ENCODE measurements at places on chromosomes 3 and 15.

DNA sequence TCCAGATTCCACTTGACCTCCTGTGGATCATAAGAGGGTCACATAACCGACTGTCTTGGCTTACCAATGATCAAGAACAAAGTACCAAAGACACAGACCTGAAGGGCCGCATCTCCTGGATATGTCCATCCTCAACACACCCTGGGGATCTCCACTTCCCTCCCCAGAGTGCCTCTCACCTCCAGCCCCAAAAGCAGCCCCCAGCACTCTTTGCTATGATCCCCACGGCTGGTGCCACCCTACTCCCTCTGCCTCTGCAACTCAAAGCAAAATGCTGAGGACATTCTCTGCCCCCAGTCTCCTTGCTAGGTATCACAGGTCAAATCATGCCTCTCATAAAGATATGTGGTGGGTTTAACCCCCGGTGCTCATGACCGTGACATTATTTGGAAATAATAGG is 32.7 kb downstream of the SLCO2A1 start:
- DNase-seq, result no peak

GRCh38 chr3:184381261-184382224 is 1.7 kb downstream of the CHRD start:
- DNase-seq, result no peak

DNA sequence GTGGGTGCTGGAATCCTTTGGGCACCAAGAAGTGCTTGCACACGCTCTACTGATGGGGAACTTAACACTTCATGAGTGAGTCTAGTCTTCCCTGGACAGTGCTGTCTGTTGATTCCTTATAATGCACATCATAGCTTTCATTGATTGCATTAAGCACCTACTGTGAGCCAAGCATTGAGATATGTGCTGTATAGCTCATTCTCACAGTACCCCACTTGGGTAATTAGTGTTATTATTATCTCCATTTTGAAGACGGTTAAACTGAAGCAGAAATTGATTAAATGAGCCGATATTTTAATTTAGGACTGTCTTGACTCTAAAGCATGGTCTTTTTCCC is 504 bp upstream of the PDHB start:
- DNase-seq, result no peak

DNA sequence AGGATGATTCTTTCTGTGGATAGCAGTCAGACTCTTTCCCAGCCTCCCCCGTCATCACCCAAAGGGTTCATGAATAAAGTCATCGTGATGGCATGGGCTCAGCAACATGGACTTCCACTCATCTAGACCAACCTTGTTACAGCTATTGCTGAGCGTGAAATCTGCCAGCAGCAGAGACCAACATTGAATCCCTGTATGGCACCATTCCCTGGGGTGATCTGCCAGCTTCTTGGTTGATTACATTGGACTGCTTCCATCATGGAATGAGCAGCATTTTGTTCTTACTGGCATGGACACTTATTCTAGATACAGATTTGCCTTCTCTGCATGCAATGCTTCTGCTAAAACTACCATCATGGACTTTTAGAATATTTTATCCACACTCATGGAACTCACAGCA is 195.6 kb upstream of the AZI2 start:
- DNase-seq, result no peak

DNA sequence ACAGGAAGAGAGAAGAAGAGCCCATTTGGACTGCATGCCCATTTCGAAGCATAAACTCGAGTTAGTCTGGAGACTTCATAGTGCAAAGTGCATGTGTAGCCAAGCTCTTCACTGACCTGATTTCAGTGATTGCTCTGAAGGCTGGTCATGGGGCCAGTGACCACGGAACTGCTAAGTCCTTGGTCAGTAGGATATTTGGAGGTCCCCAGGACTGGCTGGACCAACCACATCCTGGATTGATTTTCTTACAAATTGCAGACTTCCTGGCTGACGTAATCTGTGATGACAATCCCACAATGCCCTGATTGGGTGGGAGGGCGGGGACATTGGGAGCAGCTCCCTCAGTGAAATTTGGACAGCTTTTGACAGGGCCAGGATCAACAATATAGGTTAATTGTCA is 233.4 kb downstream of the CACNA2D3 start:
- DNase-seq, result no peak

GRCh38 chr3:58039601-58040000 is 31.4 kb downstream of the FLNB start:
- no peak for DNase-seq

GRCh38 chr15:31273258-31273941 is 53.2 kb upstream of the KLF13 start:
- no peak for DNase-seq

- DNase-seq, result peak; percentile 9
Measured at GRCh38 chr3:153160451-153161137, 1.4 kb upstream of the RAP2B start.

- no peak for DNase-seq
Measured at GRCh38 chr15:66359740-66360139, 3.3 kb upstream of the TIPIN start.

DNA sequence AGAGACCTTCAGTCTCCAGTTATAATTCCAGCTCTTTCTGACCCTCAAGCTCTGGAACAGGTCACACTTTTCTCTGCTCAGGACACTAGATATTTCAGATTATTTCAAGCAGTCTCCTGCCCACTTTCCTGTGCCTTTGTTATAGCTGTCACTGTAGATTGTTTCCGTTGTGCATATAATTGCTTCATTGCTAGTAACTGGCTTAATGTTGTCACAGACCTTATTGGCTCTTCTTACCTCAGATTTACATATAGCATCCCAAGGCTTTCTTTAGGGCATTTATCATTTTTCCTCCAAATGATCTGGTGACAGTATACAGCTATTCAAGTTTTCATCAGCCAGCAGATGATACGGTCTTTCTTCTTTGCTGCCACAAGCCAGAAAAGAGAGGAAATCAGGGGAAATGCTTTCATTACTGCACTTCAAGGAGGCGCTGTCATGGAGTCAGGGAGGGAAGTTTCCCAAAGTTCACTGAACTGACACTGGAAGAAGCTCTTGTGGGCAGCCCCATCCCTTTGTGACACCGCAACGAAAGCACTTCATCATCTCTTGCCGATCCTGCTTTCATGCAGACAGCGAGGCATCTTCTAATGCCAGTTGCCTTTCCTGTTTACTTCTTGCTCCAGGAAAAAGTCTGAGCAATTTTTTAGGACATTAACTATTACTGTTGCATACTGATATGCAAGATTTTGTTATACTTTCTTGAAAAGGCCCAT is 181.9 kb downstream of the CDIN1 start:
- no peak for DNase-seq

DNA sequence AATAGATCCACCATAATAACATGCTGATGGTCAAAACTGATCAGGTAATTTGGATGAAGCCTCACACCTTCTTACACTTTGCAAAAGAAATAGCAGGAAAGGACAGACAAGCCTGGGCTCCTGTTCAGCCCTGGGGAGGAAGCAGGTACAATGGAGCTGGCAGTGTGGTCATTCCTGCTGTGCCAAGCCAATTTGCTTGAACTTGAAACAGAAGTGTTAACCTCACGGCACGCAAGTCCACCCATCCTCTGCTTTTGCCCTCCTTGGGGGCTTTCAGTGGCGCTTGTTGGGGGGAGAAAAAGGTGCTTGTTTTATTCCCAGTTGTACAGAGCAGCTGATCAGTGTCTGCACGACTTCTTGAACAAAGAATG is 36.8 kb upstream of the RFTN1 start:
- no peak for DNase-seq

GRCh38 chr3:51389423-51390183 is 1.5 kb upstream of the RBM15B start:
- DNase-seq, result no peak

GRCh38 chr3:66076861-66077470 is 38.2 kb upstream of the MAGI1 start:
- DNase-seq, result no peak

DNA sequence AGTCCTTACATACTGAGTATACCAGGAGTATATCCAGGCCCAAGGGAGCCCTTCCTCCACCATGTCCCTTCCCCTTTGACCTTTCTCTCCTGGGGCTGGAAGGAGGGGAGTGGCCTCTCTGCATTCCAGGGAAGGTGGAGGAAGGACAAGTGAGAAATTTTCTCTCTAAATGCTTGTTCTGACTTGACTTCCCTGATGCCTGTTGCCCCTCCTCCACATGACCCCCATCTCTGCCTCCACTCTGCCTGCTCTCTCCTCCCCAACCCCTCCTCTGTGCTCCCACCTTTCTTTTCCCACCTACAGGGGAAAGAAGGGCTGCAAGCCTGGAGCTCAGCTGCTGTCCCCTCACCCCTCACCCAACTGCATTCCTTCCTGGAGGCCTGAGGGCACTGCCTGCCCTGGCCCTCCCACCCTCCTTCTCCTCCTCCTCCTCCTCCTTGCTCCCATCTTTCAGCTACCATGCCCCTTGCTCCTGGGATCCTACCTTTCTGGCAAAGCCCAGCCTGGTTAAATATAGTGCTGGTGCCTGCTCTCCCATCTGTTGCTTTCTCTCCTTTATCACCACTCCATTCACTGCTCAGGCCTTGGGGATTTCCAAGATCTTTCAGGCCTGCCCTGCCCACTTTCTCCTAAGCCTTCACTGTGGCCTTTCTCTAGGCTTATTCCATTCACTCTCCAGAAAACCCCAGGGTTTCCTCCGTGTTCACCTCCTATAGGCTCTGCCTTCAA is 8.5 kb upstream of the DAG1 start:
- no peak for DNase-seq

GRCh38 chr3:18237251-18238005 is 187.7 kb downstream of the SATB1 start:
- no peak for DNase-seq

GRCh38 chr3:31213869-31214486 is 318.7 kb upstream of the STT3B start:
- DNase-seq, result no peak

- no peak for DNase-seq
Measured at GRCh38 chr3:101351829-101352228, 31.5 kb upstream of the IMPG2 start.

DNA sequence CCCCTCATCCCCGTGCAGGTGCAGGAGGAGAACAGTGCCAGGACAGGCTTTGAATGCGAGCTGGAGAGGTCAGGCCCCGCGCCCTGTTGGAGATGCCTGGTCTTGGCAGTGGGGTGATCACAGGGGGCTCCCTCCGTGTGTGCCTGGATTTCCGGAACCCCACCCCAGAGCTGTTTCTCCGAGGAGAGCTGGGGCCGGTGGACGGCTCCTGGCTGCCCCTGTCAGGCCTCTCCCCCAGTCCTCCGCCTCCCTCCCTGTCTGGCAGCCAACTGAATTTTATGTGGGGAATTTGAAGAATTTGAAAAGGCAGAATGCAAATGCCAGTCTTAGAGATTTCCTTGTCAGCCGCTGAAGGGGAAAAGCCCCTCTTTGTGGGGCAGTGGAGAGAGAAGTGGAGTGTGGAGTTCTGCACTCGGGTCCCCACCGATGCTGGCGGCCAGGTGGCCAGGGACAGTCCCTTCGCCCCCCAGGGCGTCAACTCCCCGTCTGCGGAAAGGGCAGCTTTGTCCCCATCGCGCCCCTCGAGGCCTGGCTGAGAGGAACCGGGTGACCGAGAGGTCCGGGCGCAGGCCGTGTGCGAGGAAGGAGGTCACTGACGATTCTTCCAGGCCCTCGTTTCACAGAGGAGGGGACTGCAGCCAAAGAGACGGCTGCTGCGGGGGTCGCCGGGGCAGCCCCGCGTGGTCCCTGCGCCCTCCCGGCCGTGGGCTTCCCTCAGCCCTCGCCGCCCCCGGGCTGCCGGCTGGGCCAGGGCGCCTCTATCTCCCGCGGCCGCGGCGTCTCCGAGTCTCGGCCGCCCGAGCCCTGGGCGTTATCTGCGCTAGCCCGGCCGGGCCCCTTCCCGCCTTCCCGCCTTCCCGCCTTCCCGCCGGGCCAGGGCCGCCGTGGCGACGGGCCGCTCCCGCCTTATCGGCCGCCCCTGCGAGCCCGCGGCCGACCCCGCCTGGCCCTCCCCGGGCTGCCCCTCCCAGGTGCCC is 56.0 kb upstream of the LCTL start:
- no peak for DNase-seq

- DNase-seq, result no peak
Measured at GRCh38 chr15:89693696-89694095, 3.1 kb downstream of the WDR93 start.

- DNase-seq, result no peak
Measured at GRCh38 chr15:55108448-55108847, 88.3 kb downstream of the RSL24D1 start.

GRCh38 chr3:13189639-13190377 is 116.6 kb upstream of the IQSEC1 start:
- no peak for DNase-seq

DNA sequence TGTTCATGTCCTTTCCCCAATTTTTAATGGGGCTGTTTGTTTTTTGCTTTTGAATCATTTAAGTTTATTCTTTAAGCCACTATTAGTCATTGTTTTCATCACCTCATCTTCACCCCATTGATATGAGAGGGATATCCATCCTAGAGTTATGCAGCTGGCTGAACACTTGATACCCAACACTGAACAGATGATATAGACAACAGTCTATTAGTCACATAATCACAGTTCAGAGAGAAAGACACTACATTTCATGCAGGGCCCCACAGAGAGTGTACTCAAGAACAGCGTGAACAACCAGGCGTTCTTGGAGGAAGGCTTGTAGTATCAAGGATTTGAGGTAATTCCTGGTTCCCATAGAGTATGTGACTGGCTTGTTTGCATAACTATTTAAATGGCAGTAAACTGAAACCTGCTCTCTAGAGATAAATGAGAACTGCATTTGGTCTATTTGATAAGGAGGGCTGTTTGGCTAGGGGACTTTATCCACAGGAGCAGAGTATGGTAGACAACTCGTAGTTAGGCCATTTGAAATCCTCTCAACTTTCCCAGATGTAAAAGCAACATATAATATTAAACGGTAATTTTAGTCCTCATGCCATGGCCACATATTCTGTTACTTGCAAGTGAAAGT is 618.7 kb downstream of the SI start:
- no peak for DNase-seq

GRCh38 chr3:48566401-48566760 is 2.8 kb upstream of the UCN2 start:
- no peak for DNase-seq

DNA sequence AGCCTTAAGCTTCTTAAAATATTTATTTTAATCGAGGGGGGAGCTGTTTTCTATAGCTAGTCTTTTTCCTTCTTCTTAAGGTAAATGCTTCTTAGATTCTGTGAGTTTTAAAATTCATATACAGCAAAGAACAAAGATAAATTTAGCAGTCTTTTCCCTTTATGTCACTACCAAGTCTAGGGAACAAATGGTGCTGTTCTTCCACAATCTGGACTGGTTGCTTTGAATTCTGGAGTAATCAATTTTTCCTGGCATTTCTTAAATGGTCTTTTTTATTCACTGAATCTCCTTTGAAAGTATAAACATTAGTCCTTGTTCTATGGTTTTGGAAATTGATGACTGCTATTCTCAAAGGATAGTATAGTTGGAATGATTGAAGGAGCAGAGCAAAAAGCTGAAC is 82.8 kb downstream of the CHL1 start:
- DNase-seq, result no peak

DNA sequence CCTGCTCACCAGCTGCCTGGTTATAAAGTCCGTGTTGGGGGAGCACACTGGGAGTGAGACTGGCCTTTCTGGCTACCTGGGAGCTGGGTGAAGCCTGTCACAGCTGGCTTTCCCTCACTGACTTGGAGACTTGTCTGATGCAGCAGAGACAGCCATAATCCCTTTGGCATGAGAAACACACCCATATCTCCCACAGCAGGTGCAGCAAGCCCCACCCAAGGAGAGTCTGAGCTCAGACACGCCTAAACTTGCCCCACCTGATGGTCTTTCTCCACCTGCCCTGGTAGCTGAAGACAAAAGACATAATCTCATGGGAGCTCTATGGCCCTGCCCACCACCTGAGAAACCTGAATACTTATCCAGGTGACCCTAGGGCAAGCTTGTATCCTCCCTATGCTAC is 54.8 kb downstream of the NMD3 start:
- DNase-seq, result no peak

Measured in cortex of kidney (tissue), 1 donor.